Activated naive CD4-positive, alpha-beta T cell (primary cell): ENCODE measurements at places on chromosomes 3 and 15.

- DNase-seq, result no peak
Observed at GRCh38 chr3:130256821-130257340, 88.6 kb upstream of the COL6A5 start.

- DNase-seq, result no peak
Observed at GRCh38 chr3:27507515-27508266, 23.5 kb upstream of the SLC4A7 start.

DNA sequence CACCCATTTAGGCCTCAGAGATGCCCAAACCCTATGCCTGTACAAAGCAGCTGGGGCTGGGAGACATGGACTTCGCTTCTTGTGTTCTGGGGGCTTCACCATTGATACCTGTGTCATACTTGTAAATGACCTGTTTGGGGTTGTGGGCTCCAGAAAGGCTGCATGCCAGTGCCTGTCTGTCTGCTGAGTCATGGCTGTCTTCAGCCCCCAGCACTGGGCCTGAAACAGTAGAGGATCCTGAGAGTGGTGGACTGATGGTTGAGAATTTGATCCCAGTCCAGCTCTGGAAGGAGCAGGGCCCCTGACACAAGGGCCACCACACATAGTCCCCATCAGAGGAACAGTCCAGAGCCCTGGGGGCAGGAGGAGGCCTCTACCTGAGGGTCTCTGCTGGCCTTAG is 24.6 kb upstream of the APEH start:
- DNase-seq, result no peak

- DNase-seq, result no peak
Observed at GRCh38 chr15:90561344-90562244, 31.9 kb downstream of the CRTC3 start.

- DNase-seq, result no peak
Observed at GRCh38 chr3:131174752-131175151, 148.1 kb downstream of the NEK11 start.

GRCh38 chr3:36957862-36958686 is 13.2 kb upstream of the TRANK1 start:
- no peak for DNase-seq

DNA sequence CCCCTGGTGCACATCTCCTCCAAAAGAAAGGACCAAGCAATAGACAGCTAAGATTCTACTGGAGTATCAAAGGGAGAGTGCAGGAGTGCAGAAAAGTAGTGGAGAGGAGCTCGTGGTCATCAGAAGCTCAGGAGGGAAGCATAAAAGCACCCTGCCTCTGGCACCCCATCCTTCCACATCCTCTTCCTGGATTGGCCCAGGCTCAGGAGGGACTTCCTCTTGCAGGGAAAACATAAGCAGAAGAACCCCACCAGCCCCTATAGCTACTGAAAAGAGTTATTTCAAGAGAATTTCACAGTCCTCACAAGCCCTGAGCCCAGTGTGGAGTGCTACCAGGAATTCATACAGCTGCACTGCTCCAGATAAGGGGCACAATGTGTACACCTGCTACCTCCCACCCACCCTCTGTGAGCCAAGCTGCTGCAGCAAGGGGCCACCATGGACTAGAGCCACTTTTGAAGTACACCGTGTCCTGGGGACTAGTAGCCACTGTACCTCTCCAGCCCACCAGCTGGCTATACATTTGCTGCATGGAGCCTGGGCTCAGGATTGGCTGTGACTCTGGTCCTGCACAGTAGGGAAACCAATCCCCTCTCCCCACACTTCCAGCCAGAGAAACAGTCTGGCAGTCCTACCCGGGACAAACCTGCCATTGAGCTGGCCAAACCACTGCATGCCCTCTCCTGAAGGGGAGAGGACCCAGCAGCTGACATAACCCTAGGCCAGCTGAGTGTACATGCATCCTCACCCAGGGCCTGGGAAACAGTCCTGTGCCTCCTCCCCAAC is 43.0 kb downstream of the CD200R1 start:
- DNase-seq, result no peak

DNA sequence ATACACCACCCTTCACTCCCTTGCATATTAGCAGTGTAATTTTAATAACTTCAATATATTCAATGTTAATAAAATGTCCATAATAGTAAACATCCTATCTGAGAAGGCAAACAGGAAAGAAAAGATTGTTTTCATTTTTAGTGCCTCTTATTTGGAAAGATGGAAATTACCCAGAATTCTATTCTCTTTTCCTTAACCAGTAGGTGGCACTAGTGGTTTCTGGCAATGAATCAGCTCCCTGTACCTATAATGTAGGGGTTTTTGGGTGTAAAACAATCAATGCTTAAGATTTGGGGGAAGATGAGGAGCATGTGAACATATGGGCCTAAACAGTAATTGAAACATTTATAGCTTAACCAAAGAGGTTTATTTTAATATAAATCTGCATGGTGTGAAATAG is 5.7 kb upstream of the SEMA6D start:
- no peak for DNase-seq

DNA sequence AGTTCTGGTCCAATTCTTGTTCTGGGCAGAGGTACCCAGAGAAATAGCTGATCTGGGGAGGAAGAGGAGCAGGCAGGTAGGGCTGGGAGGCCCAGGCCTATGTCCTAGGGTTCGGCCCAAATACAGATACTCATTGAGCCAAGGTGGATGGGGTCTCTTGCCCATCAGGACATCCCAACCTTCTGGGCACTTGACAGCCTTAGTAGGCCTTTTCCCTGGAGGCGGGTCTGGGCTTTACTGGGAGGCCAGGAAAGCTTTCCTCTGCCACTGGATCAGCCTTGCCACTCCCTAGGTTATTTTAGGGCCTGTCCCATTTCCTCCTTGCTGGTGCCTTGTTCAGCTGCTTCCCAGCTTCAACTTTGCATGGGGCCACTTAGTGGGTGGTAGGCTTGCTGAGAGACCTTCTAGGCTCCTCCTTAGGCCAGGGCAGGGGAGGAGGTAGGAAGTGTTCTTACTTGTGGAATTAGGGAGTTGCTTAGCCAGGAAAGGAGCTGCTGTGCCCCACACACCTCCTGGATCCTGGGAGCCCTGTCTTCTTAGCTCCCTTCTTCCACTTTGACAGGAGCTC is 9.7 kb downstream of the TEX264 start:
- DNase-seq, result no peak

DNA sequence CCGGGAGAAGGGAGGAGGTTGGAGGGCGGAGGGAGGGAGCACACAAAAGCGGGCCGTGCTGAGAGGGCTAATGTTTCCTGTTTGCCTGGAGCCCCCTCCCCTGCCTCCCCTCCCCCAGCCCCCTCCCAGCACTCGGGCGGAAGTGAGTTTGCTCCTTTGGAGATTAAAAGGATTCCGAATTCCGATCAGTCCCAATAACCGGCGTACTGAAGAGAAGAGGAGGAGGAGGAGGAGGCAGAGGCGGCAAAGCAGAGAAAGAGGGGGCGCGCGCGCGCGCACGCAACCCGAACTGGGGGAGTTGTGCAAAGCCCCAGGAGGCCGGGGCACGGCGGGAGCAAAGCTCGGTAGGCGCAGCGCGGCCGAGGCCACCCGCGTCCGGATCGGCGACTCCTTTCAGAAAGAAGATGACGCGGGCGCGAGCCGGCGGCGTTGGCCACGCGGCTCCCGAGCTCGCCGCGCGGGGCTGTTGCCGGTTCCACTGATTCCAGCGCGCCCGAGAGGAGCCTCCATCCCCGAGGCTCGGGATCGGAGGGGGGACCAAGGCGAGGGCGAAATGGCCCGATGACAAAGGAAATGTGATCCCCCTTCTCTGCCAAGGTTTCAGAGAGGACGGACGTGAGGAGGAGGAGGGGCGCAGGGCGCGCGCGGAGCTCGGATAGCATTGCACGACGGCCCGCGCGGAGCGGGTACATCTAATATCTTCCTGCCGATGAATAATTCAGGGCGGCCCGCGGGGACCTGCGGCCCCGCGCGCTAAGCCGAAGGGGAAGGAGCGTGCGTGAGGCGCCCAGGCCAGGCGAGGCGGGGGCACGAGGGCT is 1.1 kb upstream of the TRIM71 start:
- DNase-seq, result no peak
